ENCODE measurements at places on chromosomes 5 and 9.

GRCh38 chr5:37770786-37771185, 69.1 kb downstream of the GDNF start:
- no peak for DNase-seq

DNA sequence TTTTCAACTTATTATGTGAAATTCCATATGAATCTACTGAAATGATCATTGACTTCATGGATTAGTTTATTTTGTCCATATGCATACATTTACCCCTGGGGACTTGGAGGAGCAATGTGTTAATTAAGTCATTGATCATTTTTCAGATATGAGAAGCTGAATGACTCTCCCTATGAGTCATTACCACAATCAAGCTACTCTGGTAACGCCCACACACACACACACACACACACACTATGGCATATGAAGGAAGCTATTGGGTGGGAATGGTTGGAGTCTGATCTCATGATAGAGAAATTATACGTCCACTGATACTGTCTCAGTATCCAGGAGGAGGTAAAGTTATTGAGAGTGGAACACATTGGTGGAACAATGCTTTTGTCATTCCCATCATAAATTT, 528.9 kb downstream of the AGTPBP1 start:
- no peak for DNase-seq

DNA sequence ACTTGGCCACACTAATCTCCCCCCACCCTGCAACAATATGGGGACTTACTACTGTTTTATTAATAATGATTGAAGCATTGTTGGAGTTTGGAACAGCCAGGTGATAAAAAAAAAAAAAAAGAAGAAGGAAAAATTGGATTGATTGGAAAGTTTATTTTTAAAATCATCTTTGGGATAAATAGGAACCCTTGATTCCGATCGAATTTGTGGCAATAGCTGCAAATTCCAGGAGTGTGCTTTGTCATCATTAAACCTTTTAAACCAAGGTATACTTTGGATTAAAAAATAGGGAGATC, 907 bp upstream of the NR2F1 start:
- no peak for DNase-seq

- no peak for DNase-seq
These were observed 185.6 kb downstream of the SNX18 start for GRCh38 chr5:54703133-54703532.

- no peak for DNase-seq
These were observed 34.1 kb upstream of the NANS start for GRCh38 chr9:98022447-98022846.

GRCh38 chr9:107000218-107000617, 137.3 kb downstream of the ZNF462 start:
- DNase-seq = no peak

GRCh38 chr5:80466669-80467485, 21.0 kb upstream of the FAM151B start:
- no peak for DNase-seq

DNA sequence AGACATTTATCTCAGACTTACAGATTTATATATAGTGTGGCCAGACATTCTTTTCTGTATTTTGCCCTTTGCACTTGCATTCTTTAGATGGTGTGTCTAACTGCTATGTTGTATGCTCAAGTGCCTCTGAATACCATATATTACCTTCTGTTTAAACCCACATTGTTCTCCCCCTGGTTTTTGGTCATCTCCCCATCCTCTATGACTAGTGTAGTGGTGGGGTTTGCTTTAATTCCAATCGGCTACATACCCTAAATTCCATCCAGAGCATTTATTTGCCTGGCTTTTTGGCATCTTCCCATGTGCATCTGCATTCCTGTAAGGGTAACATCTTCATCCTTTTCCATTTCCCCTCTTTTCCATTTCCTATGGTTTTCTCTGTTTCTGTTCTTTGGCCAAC, 271.0 kb upstream of the SLC30A5 start:
- DNase-seq = no peak

DNA sequence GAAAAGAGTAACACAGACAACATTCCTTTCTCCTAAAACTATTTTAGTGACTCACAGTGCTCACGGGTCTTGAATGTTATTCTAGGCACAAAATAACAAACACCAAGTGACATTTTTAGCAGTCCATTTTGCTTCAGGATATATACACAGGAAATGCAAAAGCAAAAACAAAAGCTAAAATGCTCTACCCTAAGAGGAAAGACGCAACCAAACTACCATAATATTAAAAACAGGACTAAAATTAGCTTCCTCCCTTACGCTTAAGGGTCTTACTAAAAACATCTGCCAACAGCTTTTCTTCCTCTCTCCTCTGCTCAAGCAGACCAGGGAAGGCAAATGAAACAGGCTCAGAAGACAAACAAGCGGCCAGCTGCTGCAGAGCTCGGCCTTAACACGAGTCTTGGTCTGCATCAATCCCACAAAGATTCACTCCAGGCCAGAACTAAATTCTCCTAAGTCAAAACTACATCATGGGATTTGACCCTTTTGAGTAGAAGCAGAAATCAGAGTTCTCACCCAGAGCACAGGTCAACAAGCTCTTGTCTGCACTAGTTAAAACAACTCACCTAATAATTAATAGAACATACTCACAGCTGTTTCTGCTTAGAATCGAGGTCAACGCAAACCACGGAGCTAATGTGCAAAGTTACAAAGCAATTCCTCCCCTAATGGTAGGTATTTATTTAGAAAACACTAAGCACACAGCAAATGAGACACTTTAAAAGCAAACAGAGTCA, 62.3 kb downstream of the RAPGEF1 start:
- DNase-seq = no peak

DNA sequence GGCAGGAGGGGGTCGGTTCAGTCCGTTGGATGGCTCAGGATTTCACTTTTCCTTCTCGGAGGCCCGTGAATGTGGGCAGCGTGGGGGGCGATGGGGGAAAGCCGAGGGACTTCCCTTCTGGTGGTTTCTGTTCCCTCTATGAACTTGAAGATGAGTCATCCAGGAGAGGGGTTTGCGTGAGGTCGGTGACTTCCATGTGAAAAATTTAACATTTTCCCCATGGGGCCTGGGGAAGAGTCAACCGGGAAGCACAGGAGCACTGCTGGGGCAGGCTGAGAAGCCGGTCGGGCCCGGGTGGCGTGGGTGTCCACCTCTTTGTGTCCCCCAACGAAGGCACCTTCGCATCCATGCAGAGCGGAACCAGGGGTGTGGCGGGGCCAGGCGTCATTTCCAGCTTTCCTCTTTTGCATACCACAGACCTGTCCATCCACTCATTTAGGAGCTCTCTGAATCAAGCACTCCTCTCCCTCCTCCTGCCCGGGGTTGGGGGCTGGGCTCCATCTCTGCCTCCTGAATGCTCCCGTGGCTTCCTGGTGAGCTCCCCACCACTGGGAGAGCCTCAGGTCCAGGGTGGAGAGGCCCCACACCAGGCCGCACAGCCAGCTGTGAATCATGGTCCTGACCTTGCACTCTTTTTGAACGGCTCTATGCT, 68.4 kb downstream of the ANKRD33B start:
- DNase-seq = peak; percentile 37

DNA sequence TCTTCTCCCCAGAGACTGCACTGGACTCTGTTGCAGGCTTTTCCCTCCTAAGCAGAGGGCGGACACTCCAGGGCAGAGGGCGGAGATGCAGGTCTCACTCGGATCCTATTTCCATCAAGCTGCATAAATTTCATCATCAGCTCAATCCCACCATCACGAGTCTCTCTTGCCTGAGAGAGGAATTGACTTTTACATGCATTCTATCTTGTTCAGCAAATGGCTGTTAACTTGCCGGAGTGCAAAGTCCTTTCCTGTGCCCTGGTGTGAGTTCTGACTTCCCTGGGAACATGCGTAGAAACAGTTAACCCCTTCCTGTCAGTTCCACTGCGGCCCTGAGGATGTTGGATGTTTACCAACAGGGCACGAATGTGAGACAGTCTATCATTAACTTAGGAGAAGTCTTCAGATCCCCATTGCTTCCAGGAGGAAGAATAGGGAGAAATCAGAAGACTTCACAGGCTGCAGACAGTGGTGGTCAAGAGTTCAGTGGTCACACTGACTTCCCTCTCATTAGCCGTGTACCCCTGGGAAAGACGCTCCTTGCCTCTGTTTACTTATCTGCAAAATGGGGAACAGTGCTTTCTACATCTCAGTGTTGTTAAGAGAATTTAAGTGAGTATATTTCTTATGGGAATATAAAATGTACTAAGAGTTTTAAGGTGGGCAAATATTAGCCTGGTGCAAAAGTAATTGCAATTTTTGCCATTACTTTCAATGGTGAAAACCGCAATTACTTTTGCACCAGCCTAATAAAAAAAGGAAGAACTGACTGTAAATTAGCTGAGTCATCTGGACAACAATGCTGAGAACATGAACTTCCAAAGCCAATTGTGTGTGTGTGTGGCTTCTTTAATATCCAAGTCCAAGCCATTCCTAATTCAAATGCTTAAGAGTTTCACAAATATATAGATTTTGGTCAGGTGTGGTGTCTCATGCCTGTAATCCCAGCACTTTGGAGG, 248.0 kb downstream of the DRD1 start:
- no peak for DNase-seq

GRCh38 chr9:38071470-38072134, 2.6 kb upstream of the SHB start:
- DNase-seq = no peak

DNA sequence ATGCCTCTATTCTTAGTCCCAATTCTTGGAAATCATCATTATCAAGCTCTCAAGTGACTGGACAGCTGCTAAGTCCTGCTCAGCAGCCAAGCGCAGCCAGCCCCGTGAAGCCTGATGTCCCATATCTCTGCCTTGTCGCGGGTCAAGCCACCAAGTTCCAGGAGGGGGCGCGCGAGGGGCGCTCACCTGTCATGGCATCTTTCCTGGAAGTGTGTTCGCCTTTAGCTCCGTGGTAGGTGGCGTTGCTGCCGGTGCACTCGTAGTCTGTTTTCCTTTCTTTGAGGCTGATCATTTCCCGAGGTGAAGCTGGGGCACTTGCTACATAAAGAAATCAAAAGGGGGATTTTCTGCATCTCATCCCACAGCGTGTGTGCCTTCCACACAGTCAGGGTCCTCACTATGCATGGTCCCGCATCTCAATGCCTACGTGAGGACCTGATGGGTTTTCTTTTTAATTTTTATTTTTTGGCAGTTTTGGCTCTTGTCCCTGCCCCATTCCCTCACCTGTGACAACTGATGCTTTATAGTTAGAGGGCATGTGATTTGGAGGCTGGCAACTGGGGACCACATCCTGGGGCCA, 227.0 kb upstream of the DAP start:
- DNase-seq = peak; percentile 65

- no peak for DNase-seq
These were observed 135.7 kb downstream of the TLR4 start for GRCh38 chr9:117839862-117840261.

DNA sequence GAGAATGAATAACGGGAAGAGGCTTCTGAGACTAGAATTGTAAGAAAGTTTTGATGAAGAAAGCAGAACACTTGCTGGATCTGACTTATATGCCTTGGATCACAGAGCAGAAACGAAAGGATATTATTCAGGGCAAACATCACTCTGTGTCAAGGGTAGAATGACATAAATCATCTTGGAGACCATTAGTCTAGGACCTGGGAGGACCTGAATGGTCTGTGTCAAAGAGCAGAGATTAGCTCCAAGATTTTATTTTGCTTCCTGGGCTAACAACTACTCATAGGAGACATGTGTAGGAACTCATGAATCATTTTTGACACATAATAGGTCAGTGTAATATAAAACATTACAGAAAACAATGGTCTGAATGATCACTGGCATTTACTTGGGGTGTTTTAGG, 417.9 kb downstream of the SLCO4C1 start:
- DNase-seq = no peak

DNA sequence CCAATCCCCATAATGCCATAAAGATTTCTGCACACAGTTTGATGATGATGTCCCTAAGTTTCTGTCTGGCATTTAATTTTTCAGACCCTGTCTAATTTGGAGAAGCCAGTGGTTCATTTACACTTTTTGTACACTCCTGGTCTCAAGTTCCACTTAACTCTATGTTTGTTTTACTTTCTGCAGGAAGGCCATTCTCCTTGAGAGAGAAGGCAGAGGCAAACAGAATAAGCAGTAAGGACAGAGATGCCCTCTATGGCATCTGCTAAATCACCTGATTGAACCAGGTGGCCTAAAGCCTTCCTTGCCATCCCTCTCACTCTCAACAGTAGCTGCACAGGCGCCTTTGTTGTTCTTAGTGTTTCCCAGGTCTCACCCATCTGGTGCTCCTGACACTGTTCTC, 86.1 kb upstream of the LRRTM2 start:
- DNase-seq = no peak

DNA sequence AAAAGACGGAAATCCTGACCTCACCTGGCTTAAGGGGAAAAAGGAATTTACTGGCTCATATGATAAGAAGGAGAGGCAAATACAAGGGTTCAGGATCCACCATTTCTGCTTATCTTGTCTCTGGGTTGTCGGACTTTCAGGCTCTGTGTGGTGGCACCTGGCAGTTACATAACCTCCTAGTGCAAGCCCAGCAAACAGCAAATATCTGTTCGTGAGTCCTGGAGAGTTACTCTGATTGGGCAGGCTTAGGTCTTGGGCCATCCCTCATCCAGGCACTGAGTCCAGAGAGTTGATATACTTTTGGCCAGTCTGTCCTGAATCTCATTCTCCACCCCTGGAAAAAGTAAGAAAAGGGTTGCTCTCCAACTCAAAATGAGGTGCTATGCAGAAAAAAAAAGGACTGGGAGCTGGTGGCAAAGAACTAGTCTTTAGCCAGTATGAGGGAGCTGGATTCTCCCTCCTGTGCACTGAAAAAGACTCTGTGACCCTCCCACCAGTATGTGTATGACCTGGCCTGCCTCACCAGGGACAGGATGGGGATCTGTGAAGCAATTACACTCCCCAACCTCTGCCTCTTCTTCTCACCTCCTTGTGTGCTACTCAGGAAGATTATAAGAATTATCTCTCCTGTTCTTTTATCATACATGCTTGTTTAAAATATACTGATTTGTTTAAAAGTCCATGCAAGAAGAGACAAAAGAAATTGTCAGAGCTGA, 282.9 kb downstream of the ARHGAP26 start:
- no peak for DNase-seq

DNA sequence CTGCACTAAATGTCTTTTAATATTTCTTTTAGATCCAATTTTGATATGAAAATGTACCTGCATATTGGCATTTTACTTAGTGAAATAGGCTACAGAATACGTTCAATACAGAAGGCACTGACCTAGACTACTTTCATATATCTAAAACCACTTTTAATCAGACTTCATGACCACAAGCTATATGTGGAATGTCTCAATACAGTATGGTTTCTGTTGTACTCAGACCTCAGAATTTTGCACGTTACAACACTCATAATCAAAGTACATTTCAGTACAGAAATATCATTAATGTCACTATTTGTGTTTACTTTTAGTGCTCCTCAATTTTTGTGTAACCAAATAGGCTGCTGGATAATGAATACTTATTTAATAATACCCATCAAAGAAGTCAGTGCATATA, 74.8 kb downstream of the MEF2C start:
- no peak for DNase-seq

- no peak for DNase-seq
These were observed 117.0 kb downstream of the GLIS3 start for GRCh38 chr9:4182831-4183230.

Measured in stimulated activated CD4-positive, alpha-beta T cell treated with anti-CD3 and anti-CD28 coated beads, Interleukin-12 subunit alpha, Interleukin-12 subunit beta, amount 100 ng/mL, for 4 hours (primary cell).